ENCODE measurements at places on chromosomes 16 and 17. TPM values are rescaled to one million over a fixed set of nuclear protein-coding genes. Genes with fewer than 3 reads are reported as not detected.

Gene CDH15
- total RNA-seq = not detected

GRCh38 chr17:6327007-6327406 lies 107.9 kb downstream of the AIPL1 start:
- ATAC-seq = peak; percentile 44

Gene PIK3R5
- total RNA-seq = 0.88 TPM

Gene HSD11B2
- 6.6 TPM for total RNA-seq

DNA sequence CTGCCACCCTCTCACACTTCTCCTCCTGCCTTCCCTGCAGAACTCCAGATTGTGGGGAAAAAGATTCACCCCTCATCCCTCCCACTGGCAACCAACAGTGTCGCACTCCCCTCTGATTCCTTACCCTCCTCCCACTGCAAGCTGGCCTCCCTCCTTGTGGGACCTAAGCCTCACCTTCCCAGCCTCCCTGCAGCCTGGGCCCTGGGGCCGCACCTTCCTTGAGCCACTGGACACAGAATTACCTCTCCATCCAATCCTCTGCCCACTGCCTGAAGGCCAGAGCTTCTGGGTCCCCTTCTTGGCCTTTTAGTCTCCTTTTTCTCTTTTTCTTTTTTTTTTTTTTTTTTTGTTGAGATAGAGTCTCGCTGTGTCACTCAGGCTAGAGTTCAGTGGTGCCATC lies 33.9 kb downstream of the NGFR start:
- no peak for ATAC-seq

- no peak for ATAC-seq
These were observed 132.9 kb upstream of the ANKFN1 start for GRCh38 chr17:56020369-56020768.

DNA sequence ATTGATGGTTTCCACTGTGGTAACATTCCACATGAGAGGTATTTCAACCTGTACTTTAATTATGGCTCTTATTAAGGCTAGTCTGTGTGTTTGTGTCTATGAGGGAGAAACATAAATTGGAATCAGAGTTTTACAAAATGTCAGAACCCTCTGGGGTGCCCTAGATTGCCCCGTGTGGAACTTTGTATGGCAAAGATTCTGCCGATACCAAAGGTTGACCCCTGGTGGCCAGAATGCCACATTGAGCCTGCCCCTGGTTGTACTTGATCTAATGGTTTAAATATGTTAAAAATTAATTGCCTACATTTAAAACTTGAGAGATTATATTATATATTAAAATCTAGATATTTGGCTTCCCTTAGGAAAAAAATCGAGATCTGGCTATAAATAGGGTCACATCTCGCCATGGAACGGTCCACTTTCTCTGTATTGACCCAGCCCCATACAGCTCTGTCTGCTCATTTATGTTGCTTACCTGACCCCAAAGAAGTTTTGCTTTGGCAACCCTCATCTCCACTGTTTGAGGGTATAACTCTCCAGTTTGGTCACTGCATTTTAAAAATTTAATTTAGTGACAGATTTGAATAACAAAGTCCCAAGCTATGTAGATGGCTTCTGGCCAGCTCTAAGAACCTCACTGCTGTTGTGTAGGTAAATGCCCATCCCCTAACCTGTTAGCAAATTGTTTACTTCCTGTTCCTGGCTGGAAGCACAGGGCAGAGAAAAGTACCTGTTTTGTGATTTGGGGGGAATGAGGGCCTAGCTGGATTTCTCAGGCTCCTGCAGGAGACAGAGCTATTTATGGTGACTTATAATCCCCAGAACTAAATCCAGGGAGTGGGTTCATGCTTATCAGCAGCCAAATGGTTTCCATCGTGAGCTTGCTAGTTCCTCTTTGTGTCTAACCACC lies 95.0 kb downstream of the PLCG2 start:
- peak; percentile 81 for ATAC-seq

Gene ITGAD
- not detected for total RNA-seq

All from esophagus mucosa (tissue), 1 donor.